EH (cell line): ENCODE measurements at places on chromosomes 11 and 22.

GRCh38 chr11:69320756-69321741, 27.1 kb downstream of the MYEOV start:
- DNase-seq: peak; percentile 79

DNA sequence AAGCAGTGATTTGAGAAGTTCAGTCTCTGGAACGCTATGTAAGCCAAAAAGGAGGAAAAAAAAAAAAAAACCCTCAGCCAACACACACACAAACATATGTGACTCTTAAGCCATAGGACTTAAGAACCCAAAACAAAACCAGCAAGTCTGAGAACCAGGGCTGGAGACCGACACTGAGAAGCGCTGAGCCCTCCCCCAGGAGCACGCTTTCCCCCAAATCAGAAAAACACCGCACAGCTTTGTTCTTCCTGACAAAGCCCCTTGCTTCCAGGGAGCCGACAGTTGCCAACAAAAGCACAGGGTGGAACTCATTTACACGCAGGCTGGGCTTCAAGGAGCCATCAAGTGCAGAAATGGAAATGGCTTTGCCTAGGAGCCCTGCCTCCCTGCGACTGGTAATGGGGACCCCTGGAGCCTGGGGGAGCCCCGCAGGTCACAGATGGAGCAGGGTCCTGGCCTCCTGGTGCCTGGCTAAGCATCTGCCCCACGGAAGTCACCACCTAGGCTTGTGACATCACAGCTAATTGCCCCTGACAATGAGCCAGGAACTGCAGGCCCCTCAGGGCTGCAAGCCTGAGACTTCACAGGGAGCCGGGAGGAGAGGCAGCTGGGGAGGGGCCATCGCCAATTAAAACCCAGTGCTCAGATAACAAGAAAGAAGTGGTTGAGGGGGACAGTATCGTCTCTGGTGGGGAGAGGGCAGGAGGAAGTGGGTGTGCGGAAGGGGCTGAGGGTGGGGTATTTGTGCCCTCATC, 66.9 kb downstream of the NFAM1 start:
- peak; percentile 9 for DNase-seq

DNA sequence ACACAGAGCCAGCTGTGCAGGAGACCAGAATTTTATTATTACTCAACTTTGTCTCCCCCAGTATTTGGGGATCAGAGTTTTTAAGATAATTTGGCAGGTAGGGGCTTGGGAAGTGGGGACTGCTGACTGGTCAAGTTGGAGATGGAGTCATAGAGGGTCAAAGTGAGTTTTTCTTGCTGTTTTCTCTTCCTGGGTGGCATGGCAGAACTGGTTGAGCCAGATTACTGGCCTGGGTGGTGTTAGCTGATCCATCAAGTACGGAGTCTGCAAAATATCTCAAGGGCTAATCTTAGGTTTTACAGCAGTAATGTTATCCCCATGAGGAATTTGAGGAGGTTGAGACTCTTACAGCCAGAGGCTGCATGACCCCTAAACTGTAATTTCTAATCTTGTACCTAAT, 153.5 kb downstream of the OR4C45 start:
- no peak for DNase-seq

- no peak for DNase-seq
Measured at GRCh38 chr11:111700162-111700561, 66.0 kb downstream of the PPP2R1B start.

DNA sequence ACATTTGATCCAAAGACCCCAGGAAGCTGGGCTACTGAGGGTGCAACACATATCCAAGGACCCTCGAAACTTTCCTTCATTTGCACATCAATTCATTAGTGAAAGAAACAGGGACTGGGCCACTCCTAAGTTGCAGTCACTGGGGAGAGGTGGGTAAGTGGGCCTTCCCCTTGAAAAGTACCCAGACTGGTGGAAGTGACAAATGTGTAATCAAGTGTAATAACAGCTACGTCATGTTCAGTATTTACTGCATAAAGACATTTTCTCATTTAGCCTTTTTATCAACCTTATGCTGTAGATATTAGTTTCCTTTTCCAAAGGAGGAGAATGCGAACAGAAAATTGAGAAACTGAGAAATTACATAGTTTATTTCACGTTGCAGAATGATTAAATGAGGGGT, 101.9 kb upstream of the OLFML1 start:
- DNase-seq: no peak

DNA sequence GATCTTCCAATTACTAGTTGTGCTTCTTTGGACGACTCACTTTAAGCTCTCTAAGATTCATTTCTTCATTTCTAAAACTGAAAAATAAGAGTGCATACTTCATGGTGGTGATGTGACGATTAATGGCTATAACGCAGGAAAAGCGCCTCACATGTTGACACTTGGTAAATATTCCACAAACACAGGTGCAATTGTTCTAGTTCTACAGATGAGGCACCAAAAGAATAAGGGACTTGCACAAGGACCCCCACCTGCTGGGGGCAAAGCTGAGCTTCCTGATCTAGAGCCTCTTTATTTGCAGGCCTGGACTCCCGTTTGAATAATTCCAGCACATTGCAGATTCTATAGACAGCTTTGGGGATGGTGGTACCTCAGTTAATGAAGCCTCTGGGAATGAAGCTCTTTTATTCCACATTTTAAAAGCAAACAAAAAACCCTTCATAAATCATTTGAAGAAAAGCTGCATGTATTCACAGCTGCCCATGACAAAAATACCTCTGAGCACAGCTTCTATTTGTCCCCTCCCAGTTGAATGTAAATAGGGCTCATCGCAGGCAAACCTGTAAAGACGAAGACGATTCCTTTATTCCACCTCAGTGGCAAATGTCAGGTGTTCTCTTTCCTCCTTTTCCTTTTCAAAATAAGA, 14.9 kb upstream of the CADM1 start:
- no peak for DNase-seq

- DNase-seq: no peak
Measured at GRCh38 chr11:8180469-8180868, 11.6 kb upstream of the RIC3 start.

DNA sequence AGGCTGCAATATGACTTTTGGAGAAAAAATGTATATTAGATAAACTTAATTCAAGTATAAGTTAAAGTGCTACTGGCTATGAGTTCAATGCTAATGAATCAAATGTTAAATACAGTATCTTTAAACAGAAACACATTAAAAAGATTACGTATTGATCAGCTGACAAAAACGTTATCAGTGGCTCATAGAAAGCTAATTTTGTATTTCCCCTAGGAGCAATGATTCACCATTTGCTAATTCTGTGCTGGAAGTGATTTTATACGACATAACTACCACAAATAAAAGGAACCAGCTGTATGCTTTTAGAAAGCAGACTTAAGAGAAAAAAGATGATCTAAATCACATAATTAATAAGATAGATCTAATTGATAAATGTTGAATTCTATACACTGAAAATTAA, 43.6 kb downstream of the MRE11 start:
- peak; percentile 24 for DNase-seq

DNA sequence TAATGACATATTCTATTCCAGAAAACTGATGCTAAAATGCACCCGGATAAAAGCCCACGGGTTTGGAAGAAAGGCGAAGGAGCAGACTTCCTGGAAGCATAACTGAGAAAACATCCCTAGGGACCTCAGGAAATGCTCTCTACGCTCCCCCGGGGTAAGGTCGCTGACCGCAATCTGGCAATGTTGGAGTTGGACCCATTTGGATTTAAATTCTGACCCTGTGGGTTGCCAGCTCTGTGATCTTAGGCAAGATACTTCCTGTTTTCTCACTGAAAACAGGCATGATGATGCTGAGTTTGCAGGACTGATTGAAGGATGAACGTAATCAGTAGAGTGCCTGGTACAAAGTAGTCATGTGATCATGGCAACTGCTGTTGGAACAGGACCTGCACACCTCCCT, 1054.0 kb downstream of the NTM start:
- no peak for DNase-seq

- peak; percentile 34 for DNase-seq
Measured at GRCh38 chr11:134132808-134133207, 63.9 kb downstream of the JAM3 start.
